ENCODE measurements at places on chromosomes 1 and 21.

DNA sequence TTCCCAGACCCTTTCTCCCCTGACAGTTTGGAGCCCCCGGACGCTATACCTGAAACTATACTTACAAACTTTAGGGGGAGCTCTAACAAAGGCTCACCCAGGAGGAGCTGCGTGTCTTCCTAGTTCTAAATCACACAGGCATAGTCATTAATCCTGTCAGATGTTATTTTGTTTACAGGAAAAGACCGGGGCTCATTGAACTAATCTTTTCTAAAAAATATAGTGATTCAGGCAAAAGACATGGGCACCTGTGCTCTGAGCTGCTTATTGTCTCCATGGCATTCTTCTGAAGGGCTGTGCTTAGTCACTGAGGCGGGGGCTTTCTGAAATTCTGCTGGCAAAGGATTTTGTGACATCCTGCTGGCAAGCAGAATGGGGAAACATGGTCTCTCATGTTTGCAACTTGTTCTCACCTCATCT is 1577.0 kb downstream of the NCAM2 start:
- DNase-seq: no peak

DNA sequence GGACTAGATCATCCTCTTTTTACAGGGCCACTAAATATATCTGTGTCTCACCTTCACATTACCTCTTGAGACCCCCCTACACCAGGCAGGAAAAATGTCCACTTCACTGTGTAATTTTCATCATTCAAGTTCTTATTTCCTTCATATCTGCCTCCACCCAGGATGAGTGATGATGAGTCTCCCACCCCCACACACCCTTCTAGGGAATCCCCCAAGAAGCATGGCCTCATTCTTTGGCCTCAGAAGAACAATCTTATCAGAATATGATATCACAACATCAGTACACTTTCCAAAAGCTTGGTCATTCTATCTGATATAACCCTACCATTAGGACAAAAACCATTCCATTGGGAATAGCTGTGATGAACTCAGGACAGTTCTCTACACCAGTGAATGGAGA is 170.3 kb upstream of the DUSP10 start:
- DNase-seq: no peak

- no peak for DNase-seq
Measured at GRCh38 chr1:50774759-50775351, 185.2 kb downstream of the FAF1 start.

DNA sequence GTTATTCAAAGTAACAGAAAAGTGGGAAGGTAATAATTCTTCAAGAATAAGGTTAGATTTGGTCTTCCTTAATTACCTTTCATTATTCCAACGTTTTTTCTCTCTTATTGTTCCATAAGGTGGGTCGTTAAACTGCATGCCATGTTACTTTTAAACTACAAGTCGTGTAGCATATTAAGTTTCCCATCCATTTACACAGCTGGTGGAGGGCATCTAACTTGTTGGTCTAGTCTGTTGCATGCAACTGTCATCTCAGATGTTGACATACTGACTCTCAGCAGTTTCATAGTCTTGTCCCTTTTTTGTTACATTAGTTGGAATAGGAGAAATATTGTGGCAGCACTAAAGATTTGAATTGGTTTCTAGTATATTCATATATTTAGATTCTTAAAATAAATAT is 54.6 kb upstream of the BMP8A start:
- DNase-seq: no peak

GRCh38 chr1:12499539-12500240 is 118.3 kb downstream of the DHRS3 start:
- no peak for DNase-seq

DNA sequence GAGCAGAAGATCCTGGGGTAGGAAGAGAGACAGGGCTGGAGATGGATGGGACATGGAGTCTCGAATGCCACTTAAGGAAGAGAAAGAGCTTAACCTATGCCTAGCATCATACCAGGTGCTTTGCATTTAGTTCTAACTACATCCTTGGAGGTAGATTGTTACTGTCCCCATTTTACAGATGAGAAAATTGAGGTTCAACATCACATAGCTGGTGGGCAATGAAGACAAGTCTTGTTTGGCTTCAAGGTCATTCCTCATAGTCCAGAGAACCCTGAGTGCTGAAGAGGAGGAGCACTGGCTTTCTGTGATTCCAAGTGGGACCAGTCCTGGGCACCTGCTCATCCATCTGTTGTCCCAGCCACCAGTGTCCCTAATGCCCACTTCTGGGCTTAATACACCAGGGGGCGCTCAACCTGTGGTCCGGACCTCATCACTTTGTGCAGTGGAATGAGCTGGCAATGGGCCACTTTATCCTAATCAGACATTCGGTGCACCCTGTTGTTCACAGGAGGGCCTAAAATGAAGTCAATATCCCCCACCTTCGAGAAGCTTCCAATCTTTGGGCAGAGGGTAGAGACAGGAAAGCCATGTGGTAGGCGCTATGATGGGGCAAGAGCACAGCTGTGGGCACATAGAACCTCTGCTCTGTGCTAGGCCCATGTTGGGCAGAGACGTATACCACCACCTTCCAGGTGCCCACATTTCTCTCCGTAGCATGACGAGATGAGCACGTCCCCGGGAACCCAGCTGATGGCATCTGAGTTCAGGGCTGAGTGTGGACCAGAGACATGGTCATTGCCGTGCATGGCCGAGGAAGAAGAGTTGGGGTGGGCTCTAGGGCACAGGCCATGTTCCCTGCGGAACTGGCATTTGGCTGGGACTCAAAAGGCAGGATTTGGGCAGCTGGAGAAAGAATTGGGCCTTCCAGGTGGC is 9.2 kb downstream of the RPS6KA1 start:
- peak; percentile 45 for DNase-seq

DNA sequence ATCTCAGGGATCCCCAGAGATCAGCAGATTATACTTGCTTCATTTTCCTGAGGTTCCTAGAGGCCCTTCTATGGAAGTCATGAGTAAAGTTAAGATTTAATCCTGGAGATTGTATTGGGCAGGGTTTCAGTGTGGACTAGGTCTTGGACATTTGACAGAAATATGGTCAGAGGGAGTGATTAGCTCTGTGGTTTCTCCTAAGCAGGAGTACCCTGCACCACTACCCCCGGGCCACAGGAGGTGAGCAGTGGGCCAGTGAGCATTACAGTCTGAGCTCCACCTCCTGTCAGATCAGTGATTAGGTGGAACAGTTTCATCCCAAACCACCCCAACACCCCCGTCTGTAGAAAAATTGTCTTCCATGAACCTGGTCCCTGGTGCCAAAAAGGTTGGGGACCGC is 43.2 kb downstream of the PHACTR4 start:
- no peak for DNase-seq

- DNase-seq: no peak
Measured at GRCh38 chr1:201515062-201515750, 8.3 kb upstream of the CSRP1 start.

DNA sequence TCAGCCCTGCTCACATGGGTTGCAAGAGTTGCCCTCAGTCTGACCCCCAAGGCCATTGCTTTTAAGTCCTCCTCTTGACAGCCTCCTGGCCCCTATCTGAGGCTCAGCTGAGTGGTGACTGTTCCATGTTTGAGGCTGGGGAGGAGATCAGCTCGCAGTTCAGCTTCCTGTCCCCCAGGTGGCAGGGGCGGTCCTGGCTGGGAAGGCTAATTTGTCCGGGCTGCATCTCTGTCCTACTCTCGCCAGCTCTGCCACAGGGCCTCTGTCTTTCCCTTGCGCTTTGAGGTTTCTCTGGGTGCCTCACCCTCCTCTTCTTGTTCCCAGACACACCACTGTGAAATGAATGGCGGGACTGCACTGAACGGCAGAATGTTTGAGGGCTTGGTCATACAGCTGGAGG is 157.3 kb downstream of the KCNJ6 start:
- DNase-seq: peak; percentile 4

- no peak for DNase-seq
Measured at GRCh38 chr1:30665216-30666010, 58.0 kb downstream of the MATN1 start.

GRCh38 chr1:83802023-83802422 is 196.9 kb downstream of the TTLL7 start:
- no peak for DNase-seq

DNA sequence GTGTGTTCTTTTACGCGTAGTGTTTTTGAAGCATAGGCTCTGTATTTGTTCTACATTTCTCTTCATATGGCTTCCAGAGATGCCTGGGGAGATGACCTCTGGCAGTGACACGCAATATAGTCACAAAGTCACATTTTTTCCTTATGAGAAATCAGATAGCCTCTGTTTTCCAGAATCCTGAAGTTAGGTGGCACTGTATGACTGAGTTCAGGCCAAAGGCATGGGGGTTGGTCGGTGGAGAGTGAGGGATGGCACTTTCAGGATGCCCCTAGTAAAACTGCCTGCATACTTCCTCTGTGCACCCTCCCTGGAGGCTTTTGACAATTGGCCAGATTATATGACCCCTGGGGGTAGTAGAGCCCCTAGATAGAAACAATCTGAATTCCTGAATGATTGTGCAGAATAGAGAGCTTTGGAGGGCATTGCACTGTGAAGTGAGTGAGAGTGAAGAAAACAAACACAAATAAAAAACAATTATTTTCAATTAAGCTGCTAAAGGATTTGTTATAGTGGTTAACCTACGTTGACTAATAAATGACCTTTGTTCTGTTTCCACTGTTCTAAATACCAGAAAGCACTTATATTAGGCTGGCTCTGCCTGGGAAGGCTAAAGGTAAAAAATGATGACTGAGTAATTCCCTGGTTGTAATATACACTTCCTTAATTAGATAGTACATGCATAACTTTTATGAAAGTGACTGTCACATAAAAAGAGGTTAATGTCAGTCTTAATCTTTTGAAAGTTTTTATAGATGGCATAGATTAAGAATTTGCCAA is 1660.8 kb downstream of the PLA2G4A start:
- DNase-seq: no peak

DNA sequence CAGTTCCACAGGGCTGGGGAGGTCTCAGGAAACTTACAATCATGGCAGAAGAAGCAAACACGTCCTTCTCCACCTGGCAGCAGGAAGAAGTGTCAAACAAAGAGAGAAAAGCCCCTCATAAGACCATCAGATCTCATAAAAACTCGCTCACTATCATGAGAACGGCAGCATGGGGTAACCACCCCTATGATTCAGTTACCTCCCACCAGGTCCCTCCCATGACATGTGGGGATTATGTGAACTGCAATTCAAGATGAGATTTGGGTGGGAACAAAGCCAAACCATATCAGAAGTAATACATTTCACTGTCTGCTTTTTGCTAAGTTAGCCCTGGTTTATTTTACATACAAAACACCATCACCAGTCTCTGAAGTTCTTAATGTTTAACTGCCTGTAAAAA is 68.5 kb downstream of the RBM11 start:
- DNase-seq: no peak

DNA sequence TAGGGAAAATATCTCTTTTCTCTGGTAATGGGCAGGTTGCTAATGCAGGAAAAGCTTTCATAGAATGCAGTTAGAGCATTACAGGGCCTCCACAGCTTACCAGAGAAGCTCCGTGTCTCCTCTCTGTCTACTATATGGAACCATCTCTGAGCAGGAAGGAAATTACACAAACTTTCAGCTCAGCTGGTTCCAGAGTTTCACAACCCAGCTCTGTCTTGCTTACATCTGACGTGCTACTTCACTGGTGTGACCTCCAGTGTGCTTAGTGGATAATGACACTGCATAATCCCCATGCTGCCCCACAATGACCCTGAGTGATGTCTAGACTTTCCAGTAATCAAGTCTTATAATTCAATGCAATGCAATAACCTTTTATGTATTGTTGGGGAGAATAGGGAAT is 4.3 kb upstream of the FGGY start:
- DNase-seq: no peak

DNA sequence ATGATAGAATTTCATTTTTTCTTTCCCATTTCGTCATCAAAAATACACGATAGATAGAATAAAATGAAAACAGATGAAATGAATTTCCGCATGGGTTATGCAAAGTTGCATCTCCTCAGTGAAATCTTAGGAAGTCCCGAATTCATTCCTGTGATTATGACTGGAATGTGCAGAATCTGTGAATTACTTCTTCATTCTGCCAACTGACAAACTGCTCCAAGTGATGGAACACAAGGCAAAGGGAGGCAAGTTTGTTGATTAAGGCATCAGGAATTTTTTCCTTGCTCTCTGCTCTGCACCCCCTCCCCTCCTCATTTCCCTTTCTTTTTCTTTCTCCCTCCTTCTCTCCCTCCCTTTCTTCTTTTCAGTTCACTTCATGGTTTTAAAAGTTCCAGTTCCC is 37.0 kb upstream of the ADGRL4 start:
- DNase-seq: no peak

DNA sequence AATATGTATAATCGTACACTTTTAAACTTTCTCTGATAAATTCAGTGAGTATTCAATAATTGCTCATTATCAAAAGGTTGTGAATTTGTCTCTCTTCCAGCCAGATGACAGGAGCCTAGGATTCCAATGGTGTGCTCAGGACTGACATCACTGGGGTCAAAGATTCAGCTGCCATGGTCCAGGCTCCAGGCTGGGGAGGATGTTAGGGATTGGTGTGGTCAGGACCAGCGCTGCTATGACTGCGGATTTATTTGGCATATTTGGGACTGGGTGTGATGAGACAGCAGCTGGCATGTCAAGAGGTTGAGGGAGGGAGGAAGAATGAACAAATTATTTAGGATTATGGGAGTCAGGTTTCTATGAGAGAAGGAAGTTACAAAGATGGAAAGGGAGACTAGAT is 48.2 kb upstream of the ABCA4 start:
- DNase-seq: no peak

DNA sequence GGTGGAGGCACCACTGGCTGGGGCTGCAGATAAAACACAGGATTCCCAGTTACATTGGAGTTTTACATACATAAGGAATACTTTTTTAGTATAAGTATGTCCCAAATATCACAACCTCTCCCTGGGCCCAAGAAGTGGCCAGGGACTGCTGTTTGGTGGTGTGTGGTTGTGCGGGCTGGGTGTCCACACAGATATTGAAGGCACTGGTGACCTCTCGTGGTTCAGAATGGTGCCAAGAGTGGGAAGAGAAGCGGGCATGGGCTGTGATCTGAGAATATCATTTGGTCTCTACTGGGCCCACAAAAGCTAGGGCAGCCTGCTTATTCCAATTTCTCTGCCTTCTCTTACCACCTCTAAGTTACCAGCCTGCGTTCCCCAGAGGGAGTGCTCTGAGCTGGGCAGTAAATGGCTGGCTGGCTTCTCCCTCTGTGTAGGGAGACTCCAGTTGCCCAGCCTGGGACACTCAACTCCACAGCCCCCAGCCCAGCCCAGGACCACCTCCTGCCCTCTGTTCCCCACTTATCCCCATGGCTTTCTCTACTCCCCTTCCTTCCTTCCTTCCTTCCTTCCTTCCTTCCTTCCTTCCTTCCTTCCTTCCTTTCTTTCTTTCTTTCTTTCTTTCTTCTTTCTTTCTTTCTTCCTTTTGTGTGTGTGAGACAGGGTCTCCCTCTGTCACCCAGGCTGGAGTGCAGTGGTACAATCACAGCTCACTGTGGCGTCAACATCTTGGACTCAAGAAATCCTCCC is 42.8 kb upstream of the RD3 start:
- no peak for DNase-seq

DNA sequence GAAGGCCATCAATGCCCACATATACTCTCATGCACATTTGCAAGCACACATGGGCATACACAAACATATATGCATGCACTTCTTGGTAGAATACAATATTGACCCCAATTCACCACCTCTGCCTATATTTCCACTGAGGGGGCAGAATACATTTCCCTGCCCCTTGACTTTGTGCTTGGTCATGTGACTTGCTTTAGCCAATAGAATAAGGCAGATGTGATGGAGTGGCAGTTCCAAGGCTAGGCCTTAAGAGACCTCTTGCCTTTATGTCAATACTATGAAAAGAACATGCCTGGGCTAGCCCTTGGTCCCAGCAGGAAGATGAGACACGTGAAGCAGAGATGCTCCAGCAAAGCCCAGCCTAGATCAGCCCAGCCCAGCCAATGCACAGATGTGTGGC is 66.0 kb upstream of the GRIK3 start:
- DNase-seq: no peak

All from activated T-cell treated with anti-CD3 and anti-CD28 coated beads for 48 hours (primary cell).